EH (cell line): ENCODE measurements at places on chromosomes 12 and 14.

- no peak for DNase-seq
Measured at GRCh38 chr12:4026517-4026916, 153.3 kb upstream of the PARP11 start.

DNA sequence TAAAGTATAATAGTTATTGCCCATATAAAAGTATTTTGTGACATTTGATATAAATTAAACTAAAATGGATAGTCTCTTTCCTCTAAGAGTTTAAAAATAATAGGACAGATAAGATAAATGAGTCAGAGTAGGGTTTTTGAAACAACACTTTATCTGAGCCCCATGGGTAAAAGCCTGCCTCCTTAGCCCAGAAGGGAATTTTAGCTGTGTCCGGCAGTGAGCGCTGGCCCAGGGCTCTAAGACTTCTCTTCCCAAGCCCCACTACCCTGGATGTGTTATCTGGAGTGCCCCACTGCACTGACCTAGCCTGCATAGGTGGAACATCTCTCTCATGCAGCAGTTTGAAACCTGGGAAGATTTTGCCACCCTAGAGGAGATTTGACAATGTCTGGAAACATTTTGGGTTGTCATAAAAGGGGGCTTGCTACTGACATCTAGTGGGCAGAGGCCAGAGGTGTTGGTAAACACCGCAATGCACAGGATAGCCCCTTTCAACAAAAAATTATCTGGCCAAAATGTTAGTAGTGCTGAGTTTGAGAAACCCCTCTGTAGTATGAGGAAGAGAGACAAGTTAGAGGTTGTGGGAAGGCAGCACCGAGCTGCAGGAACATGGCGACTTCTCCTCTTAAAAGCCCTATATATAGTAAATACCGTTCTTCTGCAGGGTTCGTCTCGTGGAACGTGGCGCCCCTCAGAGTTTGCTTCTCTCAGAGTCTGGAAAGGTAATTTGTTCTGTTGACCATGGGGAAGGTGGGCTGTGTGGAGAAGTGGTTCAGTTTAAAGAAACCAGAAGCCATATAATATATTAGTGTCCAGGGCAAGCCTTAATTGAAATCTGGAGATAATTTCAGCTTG lies 29.3 kb upstream of the ATF1 start:
- peak; percentile 47 for DNase-seq

- DNase-seq = no peak
Measured at GRCh38 chr12:27607591-27607990, 83.6 kb downstream of the PPFIBP1 start.

DNA sequence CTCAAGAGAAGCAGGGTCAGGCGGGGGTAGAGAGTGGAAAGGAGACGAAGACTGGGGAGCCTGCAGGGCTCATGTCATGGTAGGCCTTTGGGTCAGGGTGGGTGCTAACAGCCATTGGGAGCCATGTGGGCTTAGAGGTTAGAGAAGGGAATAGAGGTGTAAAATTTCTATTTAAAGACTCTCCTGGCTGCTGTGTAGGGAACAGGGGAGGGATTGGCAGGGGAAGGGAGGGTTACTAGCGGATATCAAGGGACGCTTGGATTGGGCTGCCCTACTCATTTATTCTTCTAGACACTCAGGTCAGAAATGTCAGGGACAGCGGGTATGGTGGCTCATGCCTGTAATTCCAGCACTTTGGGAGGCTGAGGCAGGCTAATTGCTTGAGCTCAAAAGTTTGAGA lies 18.2 kb downstream of the WSCD2 start:
- no peak for DNase-seq

DNA sequence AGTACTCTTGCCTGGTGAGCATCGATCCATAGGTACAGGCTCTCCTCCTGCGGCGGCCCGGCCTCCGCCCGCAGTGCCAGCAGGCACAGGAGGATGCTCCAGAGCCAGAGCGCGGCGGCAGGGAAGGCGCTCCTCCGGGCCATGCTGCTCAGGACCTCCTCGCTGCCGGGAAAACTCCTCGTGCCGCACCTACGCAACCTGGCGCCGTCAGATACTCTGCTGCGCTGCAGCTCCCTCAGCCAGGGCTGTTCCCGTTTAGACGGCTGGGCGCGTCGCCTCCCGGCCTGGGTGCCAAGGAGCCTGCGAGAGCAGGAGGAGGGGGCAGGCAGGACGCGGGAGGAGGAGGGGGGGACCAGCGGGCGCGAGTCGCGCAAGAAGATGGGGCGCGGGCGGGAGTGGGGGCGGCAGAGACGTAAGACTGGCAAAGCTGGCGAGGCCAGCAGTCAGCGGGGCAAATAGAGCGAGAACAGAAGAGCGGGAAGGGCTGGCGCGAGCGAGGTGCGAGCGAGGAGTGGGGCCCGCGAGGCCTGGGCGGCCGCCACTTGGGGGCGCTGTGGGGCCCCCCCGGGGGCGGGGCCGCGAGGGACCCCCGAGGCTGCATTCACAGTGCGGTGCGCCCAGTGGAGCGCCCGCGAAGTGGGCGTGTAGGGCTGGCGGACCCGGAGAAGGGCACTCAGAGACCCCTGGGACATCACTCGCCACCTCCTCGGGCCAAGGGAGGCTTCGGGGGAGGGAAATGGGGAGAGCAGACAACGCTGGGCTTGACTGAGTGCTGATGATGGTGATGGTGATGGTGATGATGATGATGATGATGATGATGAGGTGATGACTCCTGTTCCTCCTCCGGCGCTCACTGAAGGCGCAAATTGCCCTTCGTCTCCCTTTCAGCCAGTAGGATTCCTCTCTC lies at the start of gene WIF1:
TSS of gene WIF1 (minus strand) at position 257 of the 907 bp plus-strand sequence. CDS start at position 143, 114 bp downstream.
- DNase-seq = peak; percentile 1

DNA sequence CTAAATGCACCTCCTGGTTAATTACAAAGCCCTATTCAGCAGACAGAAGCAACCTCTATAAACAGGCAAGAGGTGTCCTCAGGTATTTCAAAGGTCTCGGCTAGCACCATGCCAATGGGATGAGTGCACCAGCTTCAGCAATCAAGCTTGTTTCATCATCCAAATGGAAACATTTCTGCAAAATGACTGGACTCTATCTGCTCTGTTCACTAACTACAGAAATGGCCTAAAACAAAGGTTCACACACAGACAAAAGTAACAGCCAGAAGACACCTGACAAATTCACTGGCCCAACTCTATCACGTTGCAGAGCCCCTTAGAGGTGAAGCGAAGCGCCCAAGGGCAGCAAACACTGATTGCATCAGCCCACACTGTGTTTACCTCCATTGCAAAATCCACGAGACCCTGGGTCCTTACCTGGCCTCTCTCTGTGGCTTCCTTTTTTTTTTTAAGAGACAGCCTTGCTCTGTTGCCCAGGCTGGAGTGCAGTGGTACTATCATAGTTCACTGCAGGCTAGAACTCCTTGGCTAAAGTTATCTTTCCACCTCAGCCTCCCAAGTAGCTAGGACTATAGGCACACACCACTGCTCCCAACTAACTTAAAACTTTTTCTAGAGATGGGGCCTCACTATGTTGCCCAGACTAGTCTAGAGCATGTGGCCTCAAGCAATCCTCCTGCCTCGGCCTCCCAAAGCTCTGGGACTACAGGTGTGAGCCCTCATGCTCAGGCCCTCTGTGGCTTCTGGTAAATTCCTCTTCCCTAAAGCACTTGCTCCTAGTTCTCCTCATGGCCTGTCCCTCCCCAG lies 8.5 kb upstream of the SYNE3 start:
- DNase-seq = peak; percentile 46

DNA sequence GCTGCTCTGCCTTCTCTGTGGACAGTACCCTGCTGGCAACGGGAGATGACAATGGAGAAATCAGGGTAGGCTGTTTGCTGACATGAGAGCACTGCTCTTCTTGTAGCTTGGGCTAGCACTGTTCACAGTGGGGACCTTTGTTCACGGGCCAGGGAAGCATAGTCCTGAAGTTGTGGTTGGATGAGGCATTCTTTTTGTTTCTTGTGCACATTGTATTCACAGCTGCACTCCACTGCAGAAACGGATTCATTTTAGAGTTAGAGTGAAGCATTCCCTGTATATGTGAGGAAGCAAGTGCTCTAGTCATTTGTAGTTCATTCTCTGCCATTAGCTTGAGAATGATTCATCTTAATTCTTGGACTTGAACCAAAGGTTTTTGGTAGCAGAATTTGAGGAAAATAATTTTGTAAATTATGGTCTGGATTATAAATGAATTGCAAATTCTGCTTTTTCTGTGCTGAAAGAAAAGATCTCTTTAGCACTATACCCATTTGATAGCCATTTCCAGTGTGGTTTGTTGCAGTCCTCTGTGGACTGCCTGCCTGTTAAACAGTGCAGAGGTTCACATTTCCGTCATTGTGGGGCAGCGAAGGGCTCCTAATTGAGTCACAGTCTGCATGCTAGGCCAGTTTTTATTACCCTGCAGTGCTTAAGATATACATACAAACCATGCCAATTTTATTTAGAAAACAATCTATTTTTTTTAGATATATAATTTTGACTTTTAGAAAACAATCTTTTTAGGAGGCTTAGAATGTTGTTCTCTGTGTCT lies 80.6 kb downstream of the APAF1 start:
- DNase-seq = peak; percentile 77

- no peak for DNase-seq
Measured at GRCh38 chr14:95043732-95044462, 113.4 kb downstream of the DICER1 start.

- DNase-seq = no peak
Measured at GRCh38 chr12:14824012-14824634, 10.1 kb upstream of the SMCO3 start.

- DNase-seq = peak; percentile 23
Measured at GRCh38 chr12:107448198-107448597, 237.4 kb upstream of the PWP1 start.
